ENCODE measurements at places on chromosomes 3 and 15.

- no peak for DNase-seq
Measured at GRCh38 chr3:10119376-10119775, 3.9 kb downstream of the BRK1 start.

GRCh38 chr3:89947337-89947954 is 840.0 kb downstream of the EPHA3 start:
- DNase-seq, result no peak

DNA sequence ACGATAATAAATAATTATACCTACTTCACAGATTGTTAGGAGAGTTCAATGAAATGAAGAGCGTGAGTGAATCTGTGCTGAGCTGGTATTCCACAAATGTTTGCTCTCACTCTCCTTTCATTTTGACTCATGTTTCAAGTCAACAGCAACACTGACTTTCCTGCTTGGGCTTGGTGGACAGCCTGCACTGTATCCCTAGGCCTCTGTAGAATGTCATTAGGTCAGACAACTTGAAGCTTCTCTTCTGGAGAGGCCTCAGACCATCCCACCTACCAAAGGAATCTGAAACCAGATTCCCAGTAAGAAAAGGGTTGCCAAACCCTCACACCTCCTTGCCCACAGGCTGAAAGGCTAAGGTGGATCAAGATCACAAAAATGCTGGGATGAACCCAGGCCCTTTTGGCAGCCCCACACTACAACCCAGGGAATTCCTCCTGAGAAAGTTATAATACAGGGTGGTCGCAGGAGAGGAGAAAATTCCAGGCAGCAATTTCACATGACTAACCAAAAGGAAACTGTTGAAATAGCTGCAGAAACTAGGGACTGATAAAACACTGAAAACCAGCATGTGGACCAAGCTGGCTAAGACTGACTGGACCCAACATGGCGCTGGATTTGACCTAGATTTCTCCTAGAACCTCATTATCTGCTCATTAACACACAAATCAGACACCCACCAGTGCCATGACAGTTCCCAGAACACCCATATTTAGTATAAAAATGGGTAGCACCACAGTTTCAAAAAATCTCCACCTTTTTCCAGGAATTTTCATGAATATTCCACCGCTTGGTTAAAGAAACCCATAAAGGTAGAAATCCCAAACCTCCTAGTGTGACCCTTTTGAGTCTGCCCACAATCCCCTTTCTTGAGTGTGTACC is 57.0 kb upstream of the ZNF148 start:
- no peak for DNase-seq

DNA sequence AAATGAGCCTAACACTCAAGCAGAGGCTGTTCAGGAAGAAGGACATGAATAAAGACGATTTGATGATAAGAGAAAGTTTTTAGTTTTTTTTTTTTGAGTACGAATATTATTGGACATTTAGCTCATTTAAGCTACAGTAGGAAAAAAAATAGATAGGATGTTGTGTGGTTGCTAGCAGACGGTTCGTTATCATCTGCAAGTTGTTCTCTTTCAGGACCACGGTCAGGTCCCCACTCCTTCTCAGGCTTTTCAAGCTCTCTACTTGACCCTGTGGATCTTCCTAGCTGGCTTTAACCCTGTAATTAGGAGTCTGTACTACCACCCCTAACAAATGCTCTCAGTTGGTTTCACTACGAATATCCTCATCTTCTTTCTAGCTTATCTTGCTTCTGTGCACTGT is 1.1 kb downstream of the KCNH8 start:
- DNase-seq, result no peak

GRCh38 chr15:65033659-65034269 is 4.3 kb upstream of the MTFMT start:
- no peak for DNase-seq

GRCh38 chr15:23606226-23606625 is 40.8 kb downstream of the MKRN3 start:
- DNase-seq, result no peak

DNA sequence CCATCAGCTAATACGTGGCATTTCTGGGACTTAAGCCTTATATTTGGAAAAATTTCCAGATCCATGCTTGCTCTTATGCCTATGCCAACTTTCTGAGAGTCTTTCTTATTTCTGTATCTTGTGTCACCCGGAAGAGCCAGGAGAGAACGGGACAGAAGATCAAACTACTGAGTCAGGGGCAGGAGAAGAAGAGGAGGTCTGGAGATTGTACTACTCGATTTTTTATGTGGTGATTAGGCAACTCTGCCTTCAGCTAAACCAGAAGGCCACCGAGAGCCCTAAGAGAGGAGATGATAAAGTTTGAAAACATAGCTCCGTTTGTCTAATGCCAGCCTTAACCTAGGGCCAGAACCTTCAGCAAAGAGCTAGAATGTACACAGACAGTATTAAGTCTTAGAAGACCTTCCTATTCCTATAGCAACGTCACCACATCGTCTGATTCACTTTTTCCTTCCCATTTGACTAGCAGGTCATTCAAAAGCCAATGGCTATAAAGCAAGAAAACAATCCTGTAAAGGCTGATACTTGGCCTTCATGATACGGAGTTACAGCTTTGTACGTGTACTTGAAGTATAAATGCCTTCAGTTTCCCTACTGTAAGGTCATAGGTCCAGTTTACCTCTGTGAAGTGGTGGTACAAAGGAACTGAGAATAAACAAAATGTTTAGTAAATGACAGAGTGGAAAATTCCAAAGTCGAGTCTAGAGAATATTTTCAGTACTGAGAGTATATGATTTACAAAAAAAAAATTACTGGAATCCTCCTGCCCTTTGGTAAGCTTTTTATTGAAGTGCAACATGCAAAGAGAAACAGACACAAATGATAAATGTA is 96.1 kb upstream of the ICE2 start:
- DNase-seq, result no peak

DNA sequence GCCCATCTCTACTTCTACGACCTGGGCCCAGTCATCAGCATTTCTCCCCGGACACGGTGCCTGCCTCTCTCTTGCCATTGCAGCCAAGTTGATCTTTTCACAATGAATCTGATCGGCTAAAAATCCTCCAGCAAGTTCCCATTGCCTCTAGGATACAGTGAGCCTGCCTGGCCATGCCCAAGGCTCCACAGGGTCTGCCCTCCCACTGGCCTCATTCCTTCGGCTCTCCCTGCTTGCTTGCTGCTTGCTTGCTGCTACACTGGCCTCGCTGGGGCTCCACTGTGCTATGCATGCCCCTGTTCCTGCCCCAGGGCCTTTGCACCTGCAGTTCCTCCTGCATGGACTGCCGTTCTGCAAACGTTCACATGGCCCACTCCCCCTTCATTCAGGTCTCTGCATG is 2.0 kb downstream of the ABTB1 start:
- DNase-seq, result no peak

Measured in DMS79 (cell line).